ENCODE measurements at places on chromosomes 3 and 15.

GRCh38 chr3:119817071-119817470 lies 35.2 kb downstream of the NR1I2 start:
- DNase-seq, result no peak

GRCh38 chr3:151578495-151578894 lies 117.6 kb upstream of the IGSF10 start:
- no peak for DNase-seq

DNA sequence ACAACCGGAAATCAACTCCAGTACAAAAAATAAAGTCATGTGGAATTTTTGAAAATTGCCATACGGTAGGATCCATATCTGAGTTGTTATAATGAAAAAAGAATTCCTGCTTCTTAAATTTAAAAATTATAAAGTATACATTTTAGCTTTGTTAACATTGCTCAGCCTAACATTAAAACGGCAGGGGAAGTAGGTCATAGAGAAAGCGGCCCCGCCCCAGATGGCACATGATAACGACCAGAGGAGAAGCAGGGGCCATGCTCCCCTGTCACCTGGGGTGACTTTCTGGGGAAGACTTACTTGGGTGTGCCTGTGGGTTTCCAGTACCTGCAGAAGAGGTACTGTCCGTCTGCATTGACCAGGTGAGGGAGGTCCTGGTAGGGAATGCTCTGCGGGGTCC lies 921 bp downstream of the MGLL start:
- no peak for DNase-seq

DNA sequence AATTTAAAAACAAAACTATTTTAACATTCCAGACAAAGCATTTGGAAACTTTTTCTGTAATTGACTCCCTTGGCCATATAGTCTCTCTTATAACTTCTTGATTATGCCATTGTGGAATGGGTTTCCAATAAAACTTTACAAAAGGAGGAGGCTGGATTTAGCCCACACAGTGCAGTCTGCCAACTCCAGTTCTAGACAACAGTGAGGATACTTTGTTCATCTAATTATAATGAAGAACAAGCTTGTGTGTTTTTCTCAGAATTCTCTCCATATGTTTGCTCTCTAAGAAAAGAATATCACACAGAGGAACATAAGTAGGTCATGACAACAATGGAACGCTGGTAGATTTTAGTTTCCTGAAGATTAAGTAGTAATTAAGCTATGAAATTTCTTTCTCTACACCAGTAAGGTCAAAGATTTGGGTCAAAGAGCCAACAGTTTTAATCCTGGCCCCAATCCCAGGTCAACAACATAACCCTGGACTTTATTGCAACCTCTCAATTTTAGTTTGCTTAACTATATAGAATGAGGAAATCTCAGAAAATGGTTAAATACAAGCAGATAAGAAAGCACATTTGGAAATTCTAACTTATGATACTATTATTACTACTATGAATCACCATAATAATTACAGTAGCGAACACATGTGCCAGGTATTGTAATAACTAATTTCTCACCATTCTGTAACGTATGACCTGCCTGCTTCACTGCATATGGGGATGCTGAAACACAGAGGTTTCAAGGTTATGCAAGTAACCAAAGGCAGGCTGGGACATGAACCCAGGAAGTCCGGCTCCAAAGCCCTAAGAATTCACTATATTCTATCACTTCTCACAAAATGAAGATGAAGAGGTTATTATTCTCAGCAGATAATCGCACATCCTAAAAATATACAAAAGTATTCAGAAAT lies 65.7 kb downstream of the TJP1 start:
- DNase-seq, result no peak

GRCh38 chr15:65730549-65731172 lies 61.4 kb downstream of the DENND4A start:
- no peak for DNase-seq

GRCh38 chr3:135368316-135368715 lies 573.3 kb downstream of the EPHB1 start:
- no peak for DNase-seq

- no peak for DNase-seq
Measured at GRCh38 chr3:8147711-8148110, 353.9 kb upstream of the LMCD1 start.

- no peak for DNase-seq
Measured at GRCh38 chr3:14237457-14237856, 58.8 kb downstream of the LSM3 start.

DNA sequence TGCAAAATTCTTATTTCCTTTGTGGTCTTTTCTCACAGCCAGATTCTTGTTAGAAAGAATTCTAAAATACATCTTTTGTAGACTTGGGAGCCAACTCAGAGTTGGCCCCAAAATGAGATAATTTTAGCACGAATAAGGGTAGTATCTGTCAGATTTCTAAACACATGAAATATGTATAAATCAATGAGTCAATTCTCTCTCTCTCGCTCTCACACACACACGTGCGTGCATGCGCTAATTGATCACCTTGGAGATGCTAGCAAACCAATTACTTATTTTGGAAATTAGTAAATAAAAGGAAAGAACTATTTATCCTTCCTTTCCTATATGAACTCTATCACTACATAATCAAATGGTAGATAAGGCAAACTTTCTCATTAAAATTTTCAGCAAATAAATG lies 32.9 kb upstream of the PIK3R4 start:
- DNase-seq, result no peak

- no peak for DNase-seq
Measured at GRCh38 chr3:44013967-44014366, 227.7 kb upstream of the TOPAZ1 start.
